ENCODE measurements at places on chromosomes 2 and 18. TPM values are rescaled to one million over a fixed set of nuclear protein-coding genes. Genes with fewer than 3 reads are reported as not detected.

Gene KIAA2012
- total RNA-seq = 0.11 TPM

Gene LAMA1
- total RNA-seq = 6.9 TPM

Gene RIT2
- total RNA-seq = not detected

Gene ASPRV1
- 1.2 TPM for total RNA-seq

Gene LCT
- 0.27 TPM for total RNA-seq

Gene ITPRIPL1
- total RNA-seq = 0.92 TPM

Gene WDR7
- 25.0 TPM for total RNA-seq

All from left colon (tissue), 2 donors.